Mesendoderm (in vitro differentiated cells): ENCODE measurements at places on chromosomes 6 and 20.

DNA sequence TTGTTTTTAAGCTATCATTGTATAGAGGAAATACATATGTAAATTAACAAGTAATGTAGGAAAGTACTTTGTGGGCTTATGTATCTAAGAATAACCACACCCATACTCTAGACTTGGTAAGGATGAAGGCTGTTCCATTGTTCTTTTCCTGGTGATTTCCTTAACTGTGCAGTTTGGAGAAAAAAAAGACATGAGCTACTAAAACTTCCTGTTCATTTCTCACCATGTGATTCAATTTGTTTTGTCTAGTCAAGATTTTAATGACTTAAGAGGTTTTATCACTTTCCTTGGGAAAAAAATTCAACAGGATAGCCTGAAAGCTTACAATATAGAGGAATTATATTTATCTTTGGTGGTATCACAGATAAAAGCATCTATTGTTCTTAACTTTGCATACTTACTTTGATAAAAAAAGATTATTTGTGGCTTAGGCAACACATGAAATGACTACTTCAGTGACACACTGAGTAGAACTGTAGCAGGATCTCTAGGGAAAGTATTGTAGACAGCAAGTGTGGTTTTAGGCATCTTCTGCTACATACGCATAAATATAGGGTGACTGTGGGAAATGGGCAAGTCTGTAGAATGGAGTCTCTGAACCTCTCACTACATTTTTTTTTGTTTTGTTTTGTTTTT lies 80.3 kb downstream of the GJA1 start:
- no peak for DNase-seq

GRCh38 chr6:163750431-163751031 lies 336.0 kb downstream of the QKI start:
- no peak for DNase-seq

DNA sequence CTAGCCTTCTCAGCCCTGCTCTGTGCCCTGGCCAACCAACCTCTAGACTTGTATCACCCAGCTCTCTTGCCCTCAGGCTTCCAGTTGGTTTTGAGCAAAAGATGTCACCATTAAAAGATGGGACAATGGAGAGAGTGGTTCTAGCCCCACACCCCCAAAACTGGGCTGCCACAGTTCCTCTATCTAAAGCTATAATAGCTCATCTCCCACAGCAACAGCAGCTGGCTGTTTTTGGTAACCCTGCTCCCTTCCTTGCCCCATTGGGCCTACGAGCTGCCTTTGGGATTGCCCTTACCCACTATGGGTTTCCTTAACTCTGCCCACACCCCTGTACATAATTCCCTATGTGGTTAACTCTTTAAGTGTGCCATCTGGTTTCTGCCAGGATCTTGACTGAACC lies 7.6 kb upstream of the SRSF3 start:
- no peak for DNase-seq

DNA sequence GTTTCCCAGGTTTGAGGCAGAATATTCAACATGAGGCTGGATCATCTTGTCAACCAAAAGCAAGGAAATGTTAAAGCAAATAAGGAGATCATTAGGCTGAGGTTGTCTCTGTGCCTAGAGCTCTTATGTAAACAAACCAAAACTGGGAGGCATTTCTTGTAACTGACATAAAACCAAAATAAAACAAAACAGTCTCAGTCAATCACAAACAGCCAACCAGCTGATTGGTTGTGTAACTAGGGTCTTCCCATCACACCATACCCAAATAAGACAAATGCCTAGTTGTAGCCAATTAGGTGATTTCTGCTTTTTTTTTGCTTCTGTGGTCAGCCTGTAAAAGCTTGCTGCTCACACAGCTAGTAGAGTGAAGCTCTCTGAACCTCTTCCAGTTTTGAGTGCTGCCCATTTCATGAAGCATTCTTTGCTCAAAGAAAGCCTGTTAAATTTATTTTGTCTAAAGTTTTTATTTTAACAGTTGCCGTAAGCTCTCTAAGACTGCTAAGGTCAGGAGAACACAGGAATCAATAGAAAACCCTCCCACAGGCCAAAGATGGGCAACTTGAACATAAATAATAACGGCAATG lies 8.9 kb upstream of the FITM2 start:
- DNase-seq: no peak

DNA sequence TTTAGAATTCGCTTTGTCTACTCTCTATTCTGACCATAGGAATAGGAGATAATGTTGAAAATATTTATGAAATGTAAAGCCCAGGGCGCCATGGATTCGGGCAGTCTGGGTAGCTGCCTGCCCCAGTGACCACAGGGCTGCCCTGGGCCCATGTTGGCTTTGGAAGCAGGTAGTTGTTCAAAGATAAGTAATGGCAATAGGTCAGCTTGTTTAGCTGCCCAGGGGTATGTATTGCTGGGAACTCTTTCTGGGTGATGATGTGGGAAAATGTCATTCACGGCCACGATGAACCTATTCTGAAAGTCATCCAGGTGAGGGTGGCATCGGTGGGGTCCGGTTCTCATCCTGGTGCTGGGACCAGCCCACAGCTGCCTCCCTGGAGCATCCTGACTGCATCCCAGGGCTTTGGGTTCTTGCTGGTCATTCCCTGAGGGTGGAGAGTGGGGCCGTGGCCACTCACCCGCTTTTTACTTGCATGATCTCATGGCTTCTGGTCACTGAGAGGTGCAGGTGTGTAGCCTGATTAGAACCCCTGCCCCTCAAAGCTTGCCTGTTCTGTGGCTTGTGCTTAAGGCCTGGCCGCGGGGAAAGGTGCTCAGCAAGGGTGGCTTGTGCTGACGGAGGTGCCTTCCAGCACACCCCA lies 102.8 kb downstream of the ERMARD start:
- DNase-seq: no peak

DNA sequence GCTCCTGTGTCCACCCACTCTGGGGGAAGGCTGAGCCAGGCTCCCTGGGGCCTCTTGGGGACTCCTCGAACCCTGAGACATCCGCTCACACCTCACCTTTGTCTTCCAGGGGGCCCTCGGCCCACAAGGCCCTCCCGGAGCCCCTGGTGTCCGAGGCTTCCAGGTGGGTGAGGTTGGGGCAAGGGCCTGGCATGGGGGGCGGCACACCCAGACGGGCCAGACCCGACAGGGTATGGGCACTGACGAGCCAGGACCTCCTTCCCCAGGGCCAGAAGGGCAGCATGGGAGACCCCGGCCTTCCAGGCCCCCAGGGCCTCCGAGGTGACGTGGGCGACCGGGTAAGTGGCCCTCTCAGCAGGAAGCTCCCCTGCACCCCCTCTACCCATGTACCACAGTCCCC lies 13.4 kb downstream of the COL9A3 start:
- DNase-seq: no peak

DNA sequence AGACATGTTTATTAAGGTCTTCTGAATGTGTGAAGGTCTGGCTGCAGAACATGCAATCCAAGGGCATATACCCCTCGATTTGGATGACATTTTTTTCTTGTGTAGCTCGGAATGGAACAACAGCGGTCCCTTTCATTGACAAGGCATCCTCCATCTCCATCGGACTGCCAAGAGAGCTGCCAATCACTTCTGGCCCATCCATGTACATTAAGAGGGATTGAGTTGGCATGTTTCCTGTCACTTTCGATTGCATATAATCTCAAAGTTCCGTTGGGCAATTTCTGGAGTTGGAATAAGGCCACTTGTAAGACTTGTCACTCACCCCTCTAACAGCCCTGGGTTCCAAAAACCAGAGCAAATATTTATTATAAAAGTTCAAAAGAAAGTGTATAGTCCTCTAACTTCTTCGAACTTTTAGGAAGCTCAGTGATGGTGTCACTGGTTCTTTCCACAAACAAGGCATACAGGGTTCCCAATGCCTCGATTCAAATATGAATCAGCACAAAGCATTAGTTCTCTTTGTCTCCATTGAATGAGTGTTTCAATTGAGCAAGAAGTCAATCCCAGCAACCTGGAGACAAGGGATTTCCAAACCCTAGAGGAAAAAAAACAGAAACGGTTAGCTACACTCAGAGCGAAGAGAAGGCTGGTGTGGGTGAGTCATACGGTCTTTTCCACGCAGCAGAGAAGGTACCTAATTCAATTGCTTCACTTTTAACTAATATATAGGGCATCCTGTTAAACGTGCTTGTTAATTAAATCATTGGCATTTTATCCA lies 10.9 kb downstream of the ZNF217 start:
- peak; percentile 49 for DNase-seq

- DNase-seq: peak; percentile 40
Observed at GRCh38 chr6:120646101-120646500, 688.2 kb downstream of the TBC1D32 start.

DNA sequence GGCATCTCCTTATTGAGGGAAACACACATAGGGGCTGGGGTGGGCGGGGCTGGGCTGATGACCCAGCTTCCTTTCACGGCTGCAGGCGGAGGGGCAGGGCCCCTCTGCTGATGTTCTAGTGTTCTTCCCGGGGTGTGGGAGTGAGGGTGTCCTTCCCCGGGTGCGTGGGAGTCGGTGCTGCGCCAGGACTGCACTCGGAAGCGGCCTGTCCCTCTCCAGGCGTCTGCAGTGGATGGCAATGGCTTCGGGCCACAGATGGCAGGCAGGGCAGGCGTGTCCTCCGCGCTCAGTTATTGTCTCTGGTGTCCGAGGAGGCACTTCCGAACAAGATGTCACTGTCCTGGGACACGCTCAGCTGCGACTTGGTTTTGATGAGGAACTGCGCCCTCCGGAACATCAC lies 19.2 kb downstream of the KCNG1 start:
- no peak for DNase-seq

GRCh38 chr6:108561742-108562502 lies 1.2 kb downstream of the FOXO3 start:
- DNase-seq: peak; percentile 71

- no peak for DNase-seq
Observed at GRCh38 chr6:147060636-147061035, 143.6 kb upstream of the STXBP5 start.

GRCh38 chr6:141734071-141734840 lies 398.5 kb upstream of the GJE1 start:
- no peak for DNase-seq

DNA sequence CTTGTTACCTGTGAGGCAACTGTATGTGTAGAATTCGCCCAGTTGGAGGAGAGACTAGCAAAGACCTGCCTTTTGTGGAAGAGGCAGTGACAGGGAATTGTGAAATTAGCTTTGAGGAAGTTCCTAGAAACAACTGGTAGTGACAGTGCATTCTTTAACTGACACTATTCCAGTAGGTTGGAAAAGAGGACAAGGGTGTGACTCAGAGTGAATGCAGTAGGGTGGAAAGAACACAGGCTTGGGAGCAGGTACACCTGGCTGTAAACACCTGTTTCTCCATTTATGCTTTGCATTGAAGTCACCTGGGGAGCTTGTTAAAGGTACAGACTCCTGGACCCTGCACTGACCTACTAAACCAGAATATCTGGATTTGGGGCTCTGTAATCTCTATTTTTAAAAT lies 295.7 kb downstream of the PHACTR1 start:
- no peak for DNase-seq

DNA sequence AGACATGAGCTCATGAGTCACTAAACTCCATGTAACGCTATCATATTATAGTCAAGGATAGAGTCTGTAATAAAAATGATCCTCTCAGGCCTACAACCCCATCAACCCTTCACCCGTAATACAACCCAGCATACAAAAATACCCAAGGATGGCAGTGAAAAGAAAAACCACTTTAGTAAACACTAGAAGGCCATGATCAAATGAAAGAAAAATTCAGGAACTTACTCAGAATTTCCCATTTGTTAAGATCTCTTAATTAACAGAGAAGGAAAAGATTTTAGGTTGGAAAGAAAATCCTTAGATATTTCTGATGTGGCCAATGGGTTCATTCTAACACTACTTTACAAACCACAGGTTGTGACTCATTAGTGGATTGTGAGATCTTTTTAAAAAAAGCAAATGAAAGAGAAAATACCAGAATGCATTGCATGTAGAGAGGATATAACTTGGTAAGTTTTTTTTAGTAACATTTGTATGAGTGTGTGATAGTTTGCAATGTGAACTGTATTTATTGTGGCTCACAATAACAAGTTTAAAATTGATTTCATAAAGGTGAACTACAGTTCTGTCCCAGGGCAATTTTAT lies 8.0 kb upstream of the UBE2J1 start:
- DNase-seq: no peak

DNA sequence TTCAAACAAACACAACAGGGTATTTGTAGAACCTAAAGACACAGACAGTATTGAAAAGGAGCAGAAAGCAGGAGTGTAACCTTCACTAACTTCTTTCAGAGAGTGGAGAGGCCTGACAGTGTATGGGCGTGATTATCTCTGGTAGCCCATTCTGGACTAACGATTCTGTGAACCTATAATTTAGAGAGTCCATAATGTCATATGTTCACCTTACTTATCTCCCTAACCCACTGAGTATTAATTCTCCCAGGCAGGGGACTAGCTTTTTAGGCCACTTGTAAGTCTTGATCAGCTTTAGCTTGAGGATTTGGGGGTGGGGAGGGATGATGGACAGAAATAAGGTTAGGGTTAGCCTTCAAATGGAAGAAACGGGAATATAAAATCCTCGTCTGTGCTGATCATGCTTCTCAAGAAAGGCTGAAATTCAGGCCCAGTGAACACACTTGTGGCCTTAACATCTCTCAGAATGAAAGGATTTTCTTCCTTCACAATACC lies 2.8 kb upstream of the PARD6B start:
- no peak for DNase-seq

DNA sequence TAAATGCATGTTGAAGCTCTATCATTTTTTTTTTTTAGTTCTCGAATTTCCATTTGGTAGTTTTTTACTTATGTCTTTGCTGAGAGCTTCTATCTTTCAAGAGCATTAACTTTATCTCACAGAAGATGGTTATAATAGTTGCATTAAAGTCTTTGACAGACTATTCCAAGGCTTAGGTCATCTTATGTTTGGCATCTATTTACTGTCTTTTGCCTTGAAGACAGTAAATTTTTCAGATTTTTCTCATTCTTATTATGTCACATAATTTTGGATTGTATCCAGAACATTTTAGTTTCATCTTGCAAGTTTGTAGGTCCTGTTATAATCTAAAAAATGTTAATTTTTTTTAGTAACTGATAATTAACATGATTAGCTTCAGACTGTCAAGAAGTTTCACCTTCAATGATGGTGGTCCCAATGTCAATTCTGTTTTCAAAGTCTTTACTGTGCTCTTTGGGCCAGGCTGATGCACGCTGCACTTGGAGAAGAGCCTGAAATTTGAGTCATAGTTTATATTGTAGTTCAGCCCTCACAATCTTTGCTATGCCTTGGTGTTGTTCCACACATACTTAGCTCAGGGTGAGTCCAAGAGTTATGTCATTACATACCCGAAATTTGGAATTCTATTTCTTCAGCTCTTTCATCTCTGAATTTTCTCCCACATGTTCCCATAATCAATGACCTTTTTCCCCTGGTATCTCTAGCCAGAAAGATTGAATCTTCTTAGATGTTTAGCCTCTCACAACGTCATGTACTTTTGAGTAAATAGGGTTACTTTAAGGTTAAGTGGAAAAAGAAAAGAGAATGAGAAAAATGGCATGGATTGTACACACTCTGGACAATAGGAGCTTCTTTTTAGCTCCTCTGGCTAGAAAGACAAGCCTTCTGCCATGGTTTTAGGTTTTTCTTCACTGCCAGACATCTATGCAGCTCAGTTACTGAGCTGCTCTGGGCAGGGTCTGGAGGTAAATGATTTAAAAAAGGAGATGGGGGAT lies 110.3 kb upstream of the BTBD3 start:
- no peak for DNase-seq

GRCh38 chr20:63689046-63690002 lies 7.1 kb upstream of the TNFRSF6B start:
- no peak for DNase-seq

- peak; percentile 81 for DNase-seq
Observed at GRCh38 chr6:103367212-103367611, 1492.5 kb downstream of the HACE1 start.
